ENCODE measurements at places on chromosomes 6 and 20. TPM values are rescaled to one million over a fixed set of nuclear protein-coding genes. Genes with fewer than 3 reads are reported as not detected.

CRISP2 gene
- total RNA-seq = not detected

TSHZ2 gene
- 13.4 TPM for total RNA-seq

GRCh38 chr6:47836046-47836445 lies 54.2 kb downstream of the OPN5 start:
- DNase-seq = no peak
- no peaks in the 10 kb centered on the region for H3K27me3 ChIP-seq
- no peaks in the 10 kb centered on the region for H3K4me1 ChIP-seq
- no peaks in the 10 kb centered on the region for H3K36me3 ChIP-seq
- no peak overlapping the region for H3K27ac ChIP-seq

DNA sequence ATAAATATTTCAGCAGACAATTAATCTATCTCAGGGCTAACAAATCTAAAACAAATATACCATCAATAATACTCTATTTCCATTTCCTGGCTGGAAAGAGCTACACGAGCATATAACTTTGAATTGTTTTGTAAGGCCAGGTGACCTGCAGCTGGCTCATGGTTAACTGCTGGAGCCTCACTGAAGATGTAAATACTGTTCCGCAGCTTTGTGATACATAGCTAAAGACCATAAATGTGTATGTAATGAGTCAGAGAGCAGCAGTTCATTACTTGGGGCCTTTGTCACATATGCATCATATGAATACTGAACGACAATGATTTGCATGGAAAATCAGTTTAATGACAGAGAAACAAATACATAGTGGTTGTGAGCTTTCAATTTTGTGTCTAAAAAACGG lies 109.4 kb upstream of the CCN2 start:
- DNase-seq = peak; percentile 87
- H3K4me1 ChIP-seq = peaks cover 57% of the 10 kb centered on the region
- H3K27ac ChIP-seq = peak overlapping the region; percentile 47
- no peaks in the 10 kb centered on the region for H3K27me3 ChIP-seq
- no peak overlapping the region for H3K4me3 ChIP-seq

- H3K27me3 ChIP-seq = no peaks in the 10 kb centered on the region
- H3K36me3 ChIP-seq = no peaks in the 10 kb centered on the region
- H3K4me3 ChIP-seq = no peak overlapping the region
- H3K27ac ChIP-seq = no peak overlapping the region
Observed at GRCh38 chr20:4234128-4234527, 218.8 kb upstream of the RNF24 start.

GRCh38 chr6:112800439-112800838 lies 453.3 kb downstream of the RFPL4B start:
- DNase-seq = peak; percentile 37
- no peaks in the 10 kb centered on the region for H3K27me3 ChIP-seq
- H3K4me3 ChIP-seq = no peak overlapping the region
- no peak overlapping the region for H3K27ac ChIP-seq
